ENCODE measurements at places on chromosomes 1 and 21. TPM values are rescaled to one million over a fixed set of nuclear protein-coding genes. Genes with fewer than 3 reads are reported as not detected.

Gene HLX
- total RNA-seq: not detected

Gene AADACL3
- not detected for total RNA-seq

Gene NHLH1
- not detected for total RNA-seq

- DNase-seq: peak; percentile 9
These were observed 27.2 kb upstream of the KLF18 start for GRCh38 chr1:44168520-44169098.

DNA sequence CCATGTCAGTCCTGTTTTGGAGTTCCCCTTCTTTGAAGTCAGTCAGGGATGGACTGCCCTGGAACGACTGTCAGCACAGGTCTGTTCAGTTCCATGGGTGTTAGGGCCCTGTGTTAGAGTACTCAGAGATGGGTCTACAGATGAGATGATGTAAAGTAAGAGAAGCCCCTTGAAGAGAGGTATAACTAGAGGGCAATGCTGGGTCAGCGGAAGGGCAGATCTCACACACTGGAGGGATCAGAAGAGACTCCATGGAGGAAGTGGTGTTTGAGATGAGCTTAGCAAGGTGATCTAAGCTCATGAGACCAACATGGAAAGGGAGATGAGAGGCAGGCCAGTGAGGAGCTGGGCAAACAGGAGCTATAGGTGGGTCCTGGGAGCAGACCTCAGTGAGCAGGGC lies 7.6 kb downstream of the PPFIA4 start:
- DNase-seq: no peak

- no peak for DNase-seq
These were observed 1.0 kb upstream of the S100B start for GRCh38 chr21:46605767-46606426.

Measured in HT-29 (cell line).